CD4-positive, alpha-beta T cell treated with Interleukin-10 for 1 hour (primary cell): ENCODE measurements at places on chromosomes 3 and 15.

DNA sequence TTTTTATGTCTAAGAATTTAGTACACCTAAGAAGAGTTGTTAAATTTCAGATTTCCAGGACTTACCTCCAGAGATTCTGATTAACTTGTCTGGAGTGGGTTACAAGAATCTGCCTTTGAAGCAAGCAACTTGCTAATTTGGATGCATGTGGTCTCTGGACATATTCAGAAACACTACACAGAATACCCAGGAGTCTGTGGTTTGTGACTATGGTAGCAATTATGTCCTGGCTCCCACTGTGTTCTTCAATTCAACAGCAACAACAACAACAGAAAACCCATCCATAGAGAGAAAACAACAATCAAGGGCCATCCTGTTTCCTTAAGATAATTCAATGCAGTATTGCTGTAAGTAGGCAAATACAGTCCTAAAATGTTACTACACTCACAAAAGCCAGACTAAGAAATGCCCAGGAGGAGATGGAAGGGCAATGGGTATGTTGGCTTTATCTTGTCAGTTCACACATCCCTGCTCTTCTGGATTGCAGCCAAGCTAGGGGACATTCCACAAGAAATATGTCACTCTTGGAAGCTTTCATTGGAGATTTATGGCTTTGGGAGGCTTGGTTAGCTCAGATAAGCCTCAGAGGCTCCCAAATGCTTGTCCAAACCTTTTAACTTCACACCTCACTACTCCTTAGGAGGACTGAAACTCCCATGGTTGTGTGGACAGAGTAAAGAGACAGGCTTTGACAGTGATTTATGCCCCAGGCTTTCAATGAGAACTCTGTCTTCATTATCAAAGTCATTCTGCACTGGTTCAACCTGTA lies 99.4 kb upstream of the MRPL3 start:
- DNase-seq, result no peak

GRCh38 chr3:134020135-134020680 lies 9.5 kb downstream of the SLCO2A1 start:
- DNase-seq, result no peak

GRCh38 chr3:157650172-157650571 lies 147.0 kb upstream of the VEPH1 start:
- DNase-seq, result no peak

DNA sequence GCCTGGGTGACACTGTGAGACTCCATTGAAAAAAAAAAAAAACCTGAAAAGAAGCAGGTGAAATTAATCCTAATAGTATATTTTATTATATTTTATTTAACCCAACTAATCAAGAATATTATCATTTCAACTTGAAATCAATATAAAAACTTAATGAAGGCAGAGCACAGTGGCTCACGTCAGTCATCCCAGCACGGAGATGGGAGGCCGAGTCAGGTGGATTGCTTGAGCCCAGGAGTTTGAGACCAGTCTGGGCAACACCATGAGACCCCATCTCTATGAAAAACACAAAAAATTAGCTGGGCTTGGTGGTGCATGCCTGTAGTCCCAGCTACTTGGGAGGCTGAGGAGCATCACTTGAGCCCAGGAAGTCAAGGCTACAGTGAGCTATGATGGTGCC lies 33.3 kb upstream of the SLC41A3 start:
- DNase-seq, result no peak

- no peak for DNase-seq
Measured at GRCh38 chr3:54783611-54784010, 144.2 kb downstream of the LRTM1 start.

DNA sequence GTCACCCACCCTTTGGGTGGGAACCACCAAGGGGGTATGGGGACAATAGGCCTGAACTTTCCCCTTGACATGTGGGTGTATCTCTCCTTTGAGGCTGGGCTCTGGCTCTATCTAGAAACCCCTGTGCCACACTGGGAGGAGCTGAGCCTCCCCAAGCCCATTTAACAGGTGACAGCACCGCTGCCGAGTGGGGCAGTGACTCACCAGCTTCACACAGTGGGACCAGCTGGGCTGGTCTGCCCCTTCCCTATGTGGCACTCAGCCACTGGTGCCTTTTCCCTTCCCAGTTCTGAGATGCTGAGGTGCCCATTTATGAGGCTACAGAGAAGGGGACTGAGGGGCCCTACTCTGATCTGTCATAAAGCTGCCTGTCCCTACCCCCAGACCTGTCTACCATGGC lies 5.1 kb downstream of the PSTPIP1 start:
- DNase-seq, result no peak

GRCh38 chr3:9679476-9680080 lies 24.1 kb upstream of the CPNE9 start:
- no peak for DNase-seq

- no peak for DNase-seq
Measured at GRCh38 chr3:44568561-44568960, 13.6 kb downstream of the ZKSCAN7 start.
